ENCODE measurements at places on chromosomes 1 and 21.

DNA sequence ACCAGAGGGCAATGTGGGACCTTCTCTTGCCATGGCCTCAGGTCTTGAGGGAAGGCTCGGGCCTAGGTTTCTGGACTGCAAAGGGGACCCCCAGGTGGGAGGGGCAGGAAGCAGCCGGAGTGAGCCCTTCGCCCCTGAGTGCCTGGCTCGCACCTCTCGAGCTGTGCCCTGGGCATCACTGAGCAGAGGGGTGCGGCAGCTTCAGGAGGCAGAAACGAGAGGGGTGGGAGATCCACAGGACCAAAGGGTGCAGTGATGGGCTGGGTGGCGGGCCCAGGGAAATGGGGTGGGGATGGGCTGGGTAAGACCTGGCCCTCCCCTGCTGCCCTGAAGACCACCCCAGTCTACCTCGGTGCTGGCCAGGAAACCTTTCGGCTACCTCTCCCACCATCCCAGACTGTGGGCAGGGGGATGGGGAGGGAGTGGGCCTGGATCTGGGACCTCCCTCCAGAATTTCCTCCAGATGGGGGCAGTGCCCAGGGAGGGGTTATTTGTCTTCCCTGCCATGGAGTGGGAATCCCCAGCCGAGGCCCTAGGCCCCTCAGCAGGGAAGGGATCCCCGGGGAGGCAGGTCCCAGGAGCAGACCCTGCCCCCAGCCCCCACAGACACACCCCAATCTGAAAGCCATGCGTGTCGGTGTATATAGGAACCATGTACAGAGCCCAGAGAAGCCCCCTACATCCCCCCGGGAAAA is 21.3 kb downstream of the A3GALT2 start:
- DNase-seq = no peak

GRCh38 chr1:200668514-200669313 is 993 bp downstream of the DDX59 start:
- no peak for DNase-seq

- no peak for DNase-seq
Observed at GRCh38 chr1:155173478-155174323, at the start of gene TRIM46. Gene TRIM46, plus strand, starts transcription at chr1:155173849. Its CDS starts 118 bp downstream, at chr1:155173967.

DNA sequence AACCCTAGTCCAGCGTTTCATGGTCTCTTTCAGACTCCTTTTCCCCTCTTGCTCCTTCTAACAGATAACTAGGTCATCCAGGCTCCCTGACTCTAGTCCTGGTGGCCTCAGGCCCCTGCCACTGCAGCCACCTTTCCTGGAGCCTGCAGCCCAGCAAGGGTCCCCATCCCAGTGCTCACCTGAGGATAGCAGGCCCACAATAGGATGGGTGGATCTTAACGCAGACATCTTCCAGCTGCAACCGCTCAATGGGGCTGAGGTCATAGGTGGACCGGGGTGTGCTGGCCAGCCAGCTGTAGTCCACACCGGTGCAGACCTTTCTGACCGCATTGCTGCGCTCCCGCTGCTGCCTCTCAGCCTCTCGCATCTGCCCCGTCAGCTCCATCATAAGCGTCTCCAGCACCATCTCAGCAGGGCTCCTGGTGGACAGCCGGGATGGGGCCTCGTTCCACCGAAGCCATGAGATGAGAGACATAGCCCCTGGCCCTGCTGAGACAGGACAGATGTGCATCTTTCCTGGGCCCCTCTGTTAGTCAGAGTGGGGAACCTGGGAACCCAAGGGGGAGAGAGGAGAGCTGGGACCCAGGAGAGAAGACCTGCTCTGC is 10.9 kb downstream of the RD3 start:
- no peak for DNase-seq

GRCh38 chr1:63976006-63976405 is 202.2 kb downstream of the ROR1 start:
- DNase-seq = no peak

- DNase-seq = no peak
Observed at GRCh38 chr1:48566492-48566891, 94.5 kb upstream of the SPATA6 start.

DNA sequence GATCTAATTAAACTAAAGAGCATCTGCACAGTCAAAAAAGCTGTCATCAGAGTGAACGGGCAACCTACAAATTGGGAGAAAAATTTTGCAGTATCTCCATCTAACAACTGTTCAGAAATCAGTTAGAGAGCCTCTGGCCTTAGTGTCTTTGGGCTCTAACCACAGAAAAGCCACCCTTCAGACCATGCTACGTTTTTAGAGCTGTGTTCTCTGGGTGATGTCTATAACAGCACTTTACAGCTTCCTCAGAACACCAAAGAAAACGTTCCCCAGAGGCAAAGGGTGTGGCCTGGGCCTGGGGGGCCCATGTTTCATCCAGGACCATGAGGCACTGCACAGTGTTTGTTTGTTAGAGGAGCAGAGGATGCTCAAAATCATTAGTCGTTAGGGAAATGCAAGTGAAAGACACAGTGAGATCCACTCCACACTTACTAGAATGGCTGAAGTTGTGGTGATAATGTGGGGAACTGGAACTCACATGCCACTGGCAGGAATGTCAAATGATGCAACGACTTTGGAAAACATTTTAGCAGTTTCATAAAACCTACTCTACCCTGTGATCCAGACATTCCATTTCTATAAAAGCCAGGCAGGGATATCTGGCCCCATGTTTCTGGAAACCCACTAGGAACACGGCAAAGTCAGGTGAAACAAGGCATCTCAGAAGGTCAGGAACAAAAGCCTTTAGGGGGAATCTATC is 250.4 kb upstream of the HOOK1 start:
- no peak for DNase-seq

GRCh38 chr1:14929547-14930246 is 223.8 kb upstream of the TMEM51 start:
- DNase-seq = no peak

DNA sequence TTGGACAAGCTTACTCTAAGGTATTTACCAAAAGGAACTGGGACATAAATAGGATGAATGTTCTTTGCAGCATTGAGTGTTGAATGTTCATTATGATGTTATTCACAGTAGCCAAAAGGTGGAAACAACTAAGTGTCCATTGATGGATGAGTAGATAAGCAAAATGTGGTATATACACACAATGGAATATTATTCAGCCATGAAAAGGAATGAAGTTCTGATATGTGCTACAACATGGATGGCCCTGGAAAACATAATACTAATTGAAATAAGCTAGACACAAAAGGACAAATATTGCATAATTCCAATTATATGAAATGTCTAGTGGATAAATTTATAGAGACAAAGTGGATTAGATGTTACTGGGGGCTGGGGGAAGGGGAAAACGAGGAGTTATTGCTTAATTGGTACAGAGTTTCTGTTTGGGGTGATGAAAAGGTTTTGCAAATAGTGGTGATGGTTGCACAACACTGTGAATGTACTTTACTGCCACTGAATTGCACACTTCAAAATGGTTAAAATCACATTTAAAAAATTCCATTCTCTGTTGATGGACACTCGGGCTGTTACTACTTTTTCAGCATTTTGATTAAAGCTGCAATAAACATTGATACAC is 2.9 kb downstream of the MTARC1 start:
- DNase-seq = no peak

DNA sequence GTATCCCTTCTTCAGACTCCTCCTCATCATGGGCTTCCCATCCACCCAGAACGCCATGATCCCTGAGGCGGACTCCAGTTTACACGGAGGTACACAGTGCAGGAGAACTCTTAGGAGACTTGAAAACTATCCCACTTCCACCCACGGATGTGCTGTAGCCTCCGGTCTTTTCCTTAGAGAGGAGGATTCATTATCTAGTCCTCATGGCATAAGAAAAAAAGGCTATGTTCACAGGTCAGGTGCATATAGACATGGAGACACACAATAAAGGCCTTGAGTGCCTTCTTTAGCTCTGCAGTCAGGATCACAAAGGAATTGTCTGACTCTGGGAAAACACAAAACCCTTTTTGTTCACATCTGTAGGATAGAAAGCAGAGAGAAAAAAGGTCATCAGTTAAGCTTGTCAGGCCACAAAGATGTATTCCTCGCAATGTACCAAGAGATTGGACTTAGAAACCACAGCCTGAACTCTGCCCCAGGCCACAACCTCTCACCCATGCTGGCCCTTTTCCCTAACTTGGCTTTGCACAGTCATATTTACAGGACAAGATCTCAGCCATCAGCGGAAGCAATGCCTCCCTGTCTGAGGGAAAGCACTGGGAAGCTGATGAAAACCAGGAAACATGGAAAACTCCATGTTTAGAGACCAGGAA is 9.0 kb downstream of the CRP start:
- DNase-seq = no peak

GRCh38 chr1:233718057-233718456 is 104.2 kb downstream of the KCNK1 start:
- no peak for DNase-seq

GRCh38 chr1:42942444-42942843 is 16.2 kb downstream of the SLC2A1 start:
- DNase-seq = no peak

- DNase-seq = no peak
Observed at GRCh38 chr1:61687901-61688300, 37.0 kb downstream of the TM2D1 start.

DNA sequence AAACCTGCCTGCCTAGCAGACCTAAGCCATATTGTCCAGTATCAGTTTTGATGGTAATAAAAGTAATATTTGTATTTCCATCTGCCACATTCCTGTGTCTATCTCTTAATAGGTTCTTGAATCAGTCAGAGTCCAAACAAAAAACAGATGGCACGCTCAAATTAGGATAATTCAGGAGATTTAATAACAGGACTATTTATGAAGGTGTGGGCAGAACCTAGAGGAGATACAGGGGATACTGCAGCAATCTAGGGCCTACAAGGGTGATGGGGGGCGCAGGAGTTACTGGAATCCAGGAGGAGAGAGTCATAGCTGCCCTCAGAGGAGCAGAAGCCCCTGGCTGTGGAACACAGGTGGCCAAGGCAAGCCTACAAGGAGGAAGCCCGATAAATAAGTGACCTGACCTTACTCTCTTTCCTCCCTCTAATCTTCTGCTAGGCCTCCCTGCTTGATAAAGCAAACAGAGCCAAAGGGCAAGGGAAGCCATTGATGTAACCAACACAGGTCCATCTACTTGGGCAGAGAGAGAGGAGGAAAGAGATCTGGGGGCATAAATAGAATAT is 11.9 kb upstream of the HYI start:
- DNase-seq = no peak

- no peak for DNase-seq
Observed at GRCh38 chr21:44524414-44525371, 15.3 kb downstream of the KRTAP10-1 start.

DNA sequence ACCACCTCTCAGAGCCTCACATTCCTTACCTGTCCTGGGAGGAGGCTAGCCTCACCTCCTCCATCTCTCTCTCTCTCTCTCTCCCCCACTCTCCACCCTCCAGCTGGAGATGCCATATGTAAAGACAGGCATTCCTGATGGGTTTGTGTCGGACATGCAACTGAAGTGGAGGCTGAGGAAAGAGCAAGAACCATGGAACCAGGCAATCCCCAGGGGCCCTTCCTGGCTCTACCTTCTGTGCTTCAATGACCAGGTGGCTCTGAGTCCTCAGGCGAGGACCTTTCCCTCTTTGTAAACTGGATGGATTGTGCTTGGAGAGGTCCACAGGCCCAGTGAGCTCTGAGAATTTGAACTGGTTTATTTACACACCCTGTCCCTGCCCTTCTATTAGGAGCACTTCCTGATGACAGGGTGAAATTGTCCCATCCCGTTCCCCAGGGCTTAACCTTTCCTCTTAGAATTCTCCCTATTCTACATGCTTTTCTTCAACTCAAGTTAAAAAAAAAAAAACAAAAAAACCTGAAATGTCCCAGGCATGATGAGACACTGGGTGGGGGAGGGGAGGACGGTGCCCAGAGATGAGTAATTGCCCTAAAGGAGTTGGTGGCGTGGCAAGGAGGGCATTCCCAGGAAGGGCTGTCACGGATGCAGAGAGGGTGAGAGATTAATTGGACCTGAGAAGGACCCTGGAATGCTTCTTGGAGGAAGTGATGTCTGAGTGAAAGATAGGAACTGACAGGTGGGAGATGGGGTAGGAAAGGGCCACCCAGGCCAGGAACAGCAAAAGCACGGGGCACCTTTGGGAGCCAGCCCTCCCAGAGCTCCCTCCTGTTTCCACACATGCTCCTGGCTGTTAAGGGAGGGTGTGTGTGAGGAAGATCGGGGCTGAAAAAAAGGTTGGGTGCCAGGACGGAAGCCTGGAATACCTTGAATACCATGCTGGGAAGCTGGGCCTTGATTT is 50.2 kb upstream of the WASF2 start:
- no peak for DNase-seq

DNA sequence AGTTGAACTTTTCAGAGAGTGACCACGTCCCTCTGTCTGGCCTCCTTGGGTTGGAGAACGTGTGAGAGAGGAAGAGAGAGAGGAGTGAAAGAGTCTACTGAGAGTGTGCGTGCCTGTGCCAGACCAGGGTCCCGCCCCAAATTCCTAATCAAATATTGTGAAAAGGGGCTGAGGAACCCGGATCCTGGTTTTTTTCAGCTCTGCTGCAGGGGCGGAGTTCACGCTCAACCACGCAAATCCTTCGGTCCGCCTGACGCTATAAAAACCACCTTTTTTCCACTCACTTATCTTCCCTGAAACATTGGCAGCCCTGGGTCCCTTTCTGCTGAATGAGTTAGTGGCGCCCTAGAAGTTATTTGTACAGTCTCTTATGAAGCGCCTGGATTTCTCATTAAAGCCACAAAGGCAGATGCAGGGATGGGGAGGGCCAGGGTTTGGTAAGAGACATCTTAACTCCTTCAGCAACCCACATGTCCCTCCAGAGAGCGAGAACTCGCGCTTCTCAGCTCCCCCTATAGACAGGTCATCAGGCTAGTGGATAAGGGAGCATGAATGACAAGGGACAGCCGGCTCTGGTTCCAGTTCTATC is at the start of gene FMOD:
TSS of gene FMOD (minus strand) at position 86 of the 589 bp plus-strand sequence. CDS start 2,852 bp downstream, outside the sequence.
- no peak for DNase-seq

DNA sequence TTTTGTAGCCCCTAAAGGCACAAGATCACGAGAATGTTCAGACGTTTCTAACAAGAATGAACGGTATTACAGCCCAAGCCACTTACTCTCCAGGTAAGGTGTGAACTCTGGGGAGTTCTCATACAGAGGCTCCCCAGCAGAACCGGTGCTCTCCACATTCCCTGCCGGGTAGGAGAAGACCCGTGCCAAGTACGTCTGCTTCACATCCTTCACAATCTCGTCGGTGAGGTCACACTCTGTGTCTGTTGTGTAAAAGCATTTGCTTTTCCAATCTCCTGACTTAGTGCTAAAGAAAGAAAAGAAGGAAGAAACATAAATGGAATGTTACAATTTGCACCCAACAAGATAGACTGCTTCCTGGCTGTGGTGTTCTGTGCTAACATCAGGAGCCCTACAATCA is 5.7 kb downstream of the F3 start:
- DNase-seq = no peak

DNA sequence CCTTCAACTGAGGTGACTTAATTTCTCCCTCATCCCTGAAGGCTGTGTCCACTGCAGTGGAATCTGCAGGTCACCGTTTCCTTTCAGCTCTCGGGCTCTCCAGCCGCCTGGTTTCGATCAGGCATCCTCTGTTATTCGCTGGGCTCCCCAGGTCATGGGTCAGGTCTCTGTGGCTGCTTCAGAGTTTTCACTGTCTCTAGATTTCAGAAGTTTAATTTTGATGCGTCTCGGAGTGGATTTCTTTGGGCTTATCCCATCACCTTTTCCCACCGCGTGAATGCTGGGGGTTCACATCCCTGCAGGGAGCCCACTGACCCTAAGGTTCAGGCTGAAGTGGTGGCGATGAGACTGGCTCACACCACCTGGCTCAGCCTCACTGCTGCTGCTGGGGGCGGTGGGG is 3.3 kb downstream of the ACTRT2 start:
- DNase-seq = no peak

Data from AG04450 (cell line).